Mesenteric fat pad (tissue), 1 donor: ENCODE measurements at places on chromosomes 7 and 10. TPM values are rescaled to one million over a fixed set of nuclear protein-coding genes. Genes with fewer than 3 reads are reported as not detected.

Gene GNGT1
- not detected for total RNA-seq

Gene CYP3A7
- total RNA-seq, result not detected

Gene TFPI2
- 27.9 TPM for total RNA-seq

Gene C10orf95
- total RNA-seq, result 0.22 TPM

Gene FLNC
- total RNA-seq, result 16.2 TPM

Gene C10orf62
- not detected for total RNA-seq

Gene RPEL1
- total RNA-seq, result not detected

Gene GPR26
- total RNA-seq, result not detected

Gene PRKCQ
- total RNA-seq, result 0.35 TPM

DNA sequence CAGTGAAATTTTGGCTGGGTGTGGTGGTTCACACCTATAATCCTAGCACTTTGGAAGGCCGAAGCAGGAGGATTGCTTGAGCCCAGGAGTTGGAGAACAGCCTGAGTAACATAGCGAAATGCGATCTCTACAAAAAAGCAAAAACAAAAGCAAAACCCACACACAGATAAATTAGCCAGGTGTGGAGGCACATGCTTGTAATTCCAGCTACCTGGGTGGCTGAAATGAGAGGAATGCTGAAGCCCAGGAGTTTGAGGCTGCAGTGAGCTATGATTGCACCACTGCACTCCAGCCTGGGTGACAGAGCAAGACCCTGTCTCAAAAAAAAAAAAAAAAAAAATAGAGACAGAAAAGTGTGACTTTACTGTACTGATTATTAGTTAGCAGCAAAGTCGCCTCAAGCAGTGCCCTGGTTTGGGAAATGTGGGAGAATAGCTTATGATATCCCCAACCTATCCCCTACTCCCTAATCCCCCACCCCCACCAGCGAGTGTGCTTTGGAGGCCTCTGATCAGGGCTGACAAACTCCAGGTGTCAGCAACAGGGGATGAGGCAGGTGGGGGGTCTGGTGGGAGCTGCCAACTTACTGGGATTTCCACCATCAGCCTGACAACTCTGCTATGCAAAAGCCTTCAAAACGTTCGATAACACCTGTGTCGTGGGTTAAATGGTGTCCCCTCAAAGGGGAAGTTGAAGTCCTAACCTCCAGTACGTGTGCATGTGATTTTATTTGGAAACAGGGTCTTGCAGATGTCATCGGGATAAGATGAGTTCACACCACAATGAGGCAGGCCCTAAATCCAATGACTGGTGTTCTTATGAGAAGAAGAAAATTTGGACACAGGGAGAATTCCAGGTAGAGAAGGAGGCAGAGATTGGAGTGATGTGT is 124.7 kb upstream of the SDK1 start:
- no peak for DNase-seq

DNA sequence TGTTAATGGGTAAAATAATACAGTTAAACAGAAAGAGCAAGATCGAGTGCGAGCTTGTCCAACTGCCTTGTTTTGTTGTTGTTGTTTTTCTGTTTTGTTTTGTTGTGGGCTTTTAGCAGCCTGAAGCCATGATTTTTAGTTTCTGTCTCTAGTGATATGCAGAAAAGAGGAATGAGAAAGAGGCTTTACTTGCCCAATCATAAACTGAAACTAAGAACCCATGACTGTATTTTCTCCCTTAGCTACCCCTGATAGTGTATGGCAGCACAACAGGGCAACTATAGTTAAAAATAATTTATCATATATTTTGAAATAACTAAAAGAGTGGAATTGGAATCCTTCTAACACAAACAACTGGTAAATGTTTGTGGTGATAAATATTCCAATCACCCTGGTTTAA is 493.9 kb downstream of the GLRX3 start:
- DNase-seq, result no peak

DNA sequence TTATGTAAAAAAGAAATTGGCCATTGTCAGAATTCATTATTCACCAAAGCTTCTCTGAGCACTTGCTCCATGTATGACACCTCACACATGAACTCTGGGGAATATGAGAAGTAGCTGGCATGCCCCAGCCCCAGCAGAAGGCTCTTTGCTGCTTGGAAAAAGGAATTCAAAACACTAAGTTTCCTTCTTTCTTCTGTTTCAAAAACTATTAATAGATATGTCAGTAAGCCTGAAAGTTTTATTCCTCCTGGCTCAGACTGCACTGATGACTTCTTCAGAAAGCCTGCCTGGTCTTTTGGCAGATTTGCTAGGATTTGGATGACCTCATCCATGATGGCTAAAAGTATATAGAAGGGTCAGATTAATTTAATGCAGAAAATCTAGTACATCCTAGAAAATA is 511.0 kb downstream of the GFRA1 start:
- DNase-seq, result no peak

GRCh38 chr10:87593702-87594101 is 66.0 kb upstream of the PAPSS2 start:
- no peak for DNase-seq

DNA sequence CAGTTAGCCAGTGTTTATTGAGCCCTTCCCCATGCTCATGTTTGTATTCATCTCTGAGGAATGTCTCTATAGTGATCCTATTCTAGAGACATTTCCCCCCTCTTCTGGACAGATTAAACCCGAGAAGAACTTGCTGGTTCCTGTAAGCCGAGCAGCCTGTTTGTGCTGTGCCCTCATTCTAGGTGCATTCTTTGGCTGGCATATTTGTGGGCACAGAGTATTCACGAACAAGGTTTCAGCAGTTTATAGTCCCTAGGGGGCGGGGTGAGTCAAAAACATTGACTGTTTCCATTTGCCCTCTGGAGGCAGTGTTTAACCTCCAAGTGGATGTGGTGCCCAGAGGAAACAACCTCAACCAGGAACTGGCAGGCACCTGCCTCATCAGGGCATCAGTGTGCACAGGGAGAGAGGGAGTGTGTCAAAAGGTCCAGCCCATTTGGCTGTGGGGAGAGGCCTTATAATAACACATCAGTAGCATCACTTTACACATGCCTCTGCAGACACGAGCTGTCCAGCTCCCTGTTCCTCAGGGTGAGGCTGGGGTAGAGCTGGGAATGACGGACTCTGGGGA is 273.3 kb upstream of the LRGUK start:
- DNase-seq, result no peak

DNA sequence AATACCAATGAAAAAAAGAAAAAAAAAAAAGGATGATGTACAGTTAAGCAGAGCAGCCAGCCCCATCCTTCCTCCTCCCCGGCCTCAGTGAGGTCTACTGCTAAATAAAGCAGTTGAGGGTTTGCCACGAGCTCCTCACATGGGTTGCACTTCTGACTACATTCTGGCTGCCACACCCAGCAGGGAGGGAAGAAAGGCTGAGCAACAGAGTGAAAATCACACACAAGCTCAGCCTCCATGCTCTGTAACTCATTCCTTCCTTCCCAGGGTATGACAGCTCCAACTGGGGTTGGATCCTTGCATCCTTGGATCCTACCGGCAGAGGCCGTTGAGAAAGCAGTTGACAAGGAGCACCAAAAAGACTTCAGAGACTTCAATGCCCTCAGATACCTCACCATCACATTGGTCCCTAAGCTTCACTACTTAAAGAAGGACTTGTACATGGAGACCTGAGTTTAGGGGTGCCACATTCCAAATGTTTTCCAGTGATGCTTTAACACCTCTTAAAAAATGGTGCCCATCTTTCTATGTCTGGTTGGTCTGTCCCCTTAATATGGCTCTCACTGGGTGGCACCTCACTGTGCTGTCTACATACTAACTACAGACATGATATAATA is 52.9 kb upstream of the PIK3CG start:
- no peak for DNase-seq

- DNase-seq, result no peak
Measured at GRCh38 chr7:40220421-40220911, 85.7 kb downstream of the SUGCT start.

GRCh38 chr7:98930921-98931320 is 52.6 kb downstream of the TRRAP start:
- DNase-seq, result no peak

DNA sequence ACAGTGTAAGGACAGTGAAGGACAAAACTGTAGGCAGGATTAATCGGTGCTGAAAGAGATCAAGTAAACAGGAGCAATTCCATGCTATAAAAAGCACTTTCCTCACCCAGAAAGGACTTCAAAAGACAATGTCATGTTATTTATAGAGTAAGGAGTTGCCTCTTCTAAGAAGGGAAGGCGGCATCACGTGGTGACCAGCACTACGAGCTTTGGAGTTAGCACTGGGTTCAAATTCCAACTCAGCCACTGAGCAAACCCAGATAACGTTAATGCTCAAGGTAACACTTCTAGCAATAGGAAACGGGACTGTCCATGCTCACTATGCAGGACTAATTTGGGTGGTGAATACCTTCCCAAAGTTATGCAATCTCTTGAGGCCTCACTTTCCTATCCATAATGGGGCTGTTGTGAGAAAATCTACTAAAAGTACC is 715 bp upstream of the PANK1 start:
- DNase-seq, result no peak

DNA sequence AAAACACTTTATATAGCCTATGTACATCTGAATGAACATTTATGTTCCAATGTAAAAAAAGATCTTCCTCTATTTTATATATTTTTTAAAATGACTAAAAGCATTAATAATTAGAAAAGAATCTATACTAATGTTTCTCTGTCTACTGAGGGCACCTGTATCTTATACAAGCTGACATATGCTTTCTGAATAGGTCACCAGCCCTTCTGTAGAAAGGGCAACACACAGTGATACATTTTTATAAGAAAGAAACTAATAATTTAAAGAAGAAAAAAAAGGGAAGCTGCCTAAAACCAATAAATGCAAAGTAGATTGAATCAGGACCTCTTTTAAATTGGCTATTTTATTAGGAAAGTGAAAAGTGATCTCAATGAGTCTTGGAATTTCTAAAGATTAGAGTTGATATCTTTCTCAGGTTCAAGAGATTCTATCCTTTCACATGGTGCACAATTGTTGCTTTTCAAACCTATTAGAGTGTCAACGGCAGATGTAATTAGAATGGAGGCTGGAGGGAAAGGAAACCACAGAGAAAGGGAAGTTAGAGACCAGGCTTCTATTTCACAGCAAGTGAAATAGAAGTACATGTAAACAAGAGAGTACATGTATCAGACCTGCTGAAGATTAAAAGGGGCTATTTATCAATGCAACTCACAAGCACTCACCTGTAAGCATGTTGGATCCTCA is 6.3 kb downstream of the MTPN start:
- no peak for DNase-seq
